NCI-H1417 treated with DMSO at 0.1 percent for 48 hours (cell line): ENCODE measurements at places on chromosomes 16 and 17.

GRCh38 chr17:62690168-62690897, 62.9 kb downstream of the MRC2 start:
- no peak for DNase-seq

DNA sequence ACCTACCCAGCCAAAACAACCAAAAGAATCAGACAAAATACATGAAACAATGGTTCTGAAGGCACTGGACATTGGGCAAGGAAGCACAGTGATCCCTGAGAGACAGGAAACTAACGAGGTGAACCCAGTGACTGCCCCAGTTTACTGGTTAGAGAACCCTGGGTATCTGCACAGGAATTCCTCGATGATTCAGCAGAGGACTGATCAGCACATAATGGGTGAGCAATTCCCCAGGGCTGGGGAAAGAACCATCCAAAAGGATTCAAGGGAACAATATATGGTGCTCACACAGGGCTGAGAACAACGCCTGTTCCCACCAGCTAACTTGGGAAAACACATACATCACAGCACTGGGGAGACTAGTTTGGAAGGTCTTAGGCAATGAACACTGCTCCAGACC, 167.2 kb downstream of the PARN start:
- DNase-seq, result no peak

DNA sequence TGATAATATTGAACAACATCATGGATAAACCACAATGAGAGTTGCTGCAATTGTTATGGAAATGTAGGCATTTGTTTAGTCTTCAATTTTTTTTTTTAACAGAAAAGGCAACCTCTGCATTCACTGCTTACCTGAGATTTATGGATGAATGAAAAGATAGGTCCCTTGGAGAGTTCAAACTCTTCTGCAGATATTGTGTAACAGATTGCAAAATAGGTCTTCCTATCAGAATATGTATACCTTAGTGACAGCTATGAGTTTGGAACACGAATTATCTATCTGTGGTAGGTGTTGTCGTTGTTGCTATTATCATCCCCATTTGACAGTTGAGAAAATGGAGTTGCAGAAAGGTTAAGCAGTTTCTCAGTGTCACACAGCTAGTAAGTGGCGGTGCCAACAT, 1.2 kb upstream of the KCNJ16 start:
- DNase-seq, result no peak

DNA sequence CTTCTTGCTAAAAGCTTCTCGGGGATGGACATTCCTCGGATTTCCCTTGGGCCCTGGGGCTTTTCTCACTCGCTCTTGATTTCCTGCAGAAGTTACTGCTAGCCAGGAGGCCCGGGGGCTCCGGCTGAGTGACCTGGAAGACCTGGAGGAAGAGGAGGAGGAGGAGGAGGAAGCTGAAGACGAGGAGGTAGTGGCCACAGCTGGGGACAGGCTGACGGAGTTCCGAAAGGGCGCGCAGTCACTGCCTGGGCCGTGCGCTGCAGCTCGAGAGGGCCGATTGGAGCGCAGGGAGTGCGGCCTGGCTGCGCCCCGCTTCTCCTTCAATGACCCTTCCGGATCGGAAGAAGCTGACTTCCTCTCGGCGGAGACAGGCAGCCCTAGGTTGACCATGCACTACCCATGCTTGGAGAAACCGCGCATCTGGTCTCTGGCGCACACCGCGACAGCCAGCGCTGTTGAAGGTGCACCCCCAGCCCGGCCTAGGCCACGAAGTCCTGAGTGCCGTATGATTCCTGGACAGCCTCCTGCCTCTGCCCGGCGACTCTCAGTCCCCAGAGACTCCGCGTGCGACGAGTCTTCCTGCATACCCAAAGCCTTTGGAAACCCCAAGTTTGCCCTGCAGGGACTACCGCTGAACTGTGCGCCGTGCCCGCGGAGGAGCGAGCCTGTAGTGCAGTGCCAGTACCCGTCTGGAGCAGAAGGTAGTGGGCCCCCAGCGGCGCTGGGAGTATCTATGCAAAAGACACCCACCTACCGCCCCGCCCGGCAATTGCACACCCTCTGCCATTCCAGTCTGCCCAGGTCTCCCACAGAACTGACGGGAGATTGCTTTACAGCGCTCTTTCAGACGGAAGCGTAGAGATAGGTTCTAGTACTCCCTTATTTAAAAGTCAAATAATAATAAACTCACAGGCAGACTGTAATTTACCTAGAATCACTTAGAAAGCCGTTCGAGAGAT, 4.9 kb downstream of the IRX6 start:
- no peak for DNase-seq

- DNase-seq, result no peak
Measured at GRCh38 chr16:20538181-20538580, 38.0 kb downstream of the ACSM2B start.

GRCh38 chr17:67514998-67515397, 137.9 kb downstream of the PITPNC1 start:
- DNase-seq, result no peak

DNA sequence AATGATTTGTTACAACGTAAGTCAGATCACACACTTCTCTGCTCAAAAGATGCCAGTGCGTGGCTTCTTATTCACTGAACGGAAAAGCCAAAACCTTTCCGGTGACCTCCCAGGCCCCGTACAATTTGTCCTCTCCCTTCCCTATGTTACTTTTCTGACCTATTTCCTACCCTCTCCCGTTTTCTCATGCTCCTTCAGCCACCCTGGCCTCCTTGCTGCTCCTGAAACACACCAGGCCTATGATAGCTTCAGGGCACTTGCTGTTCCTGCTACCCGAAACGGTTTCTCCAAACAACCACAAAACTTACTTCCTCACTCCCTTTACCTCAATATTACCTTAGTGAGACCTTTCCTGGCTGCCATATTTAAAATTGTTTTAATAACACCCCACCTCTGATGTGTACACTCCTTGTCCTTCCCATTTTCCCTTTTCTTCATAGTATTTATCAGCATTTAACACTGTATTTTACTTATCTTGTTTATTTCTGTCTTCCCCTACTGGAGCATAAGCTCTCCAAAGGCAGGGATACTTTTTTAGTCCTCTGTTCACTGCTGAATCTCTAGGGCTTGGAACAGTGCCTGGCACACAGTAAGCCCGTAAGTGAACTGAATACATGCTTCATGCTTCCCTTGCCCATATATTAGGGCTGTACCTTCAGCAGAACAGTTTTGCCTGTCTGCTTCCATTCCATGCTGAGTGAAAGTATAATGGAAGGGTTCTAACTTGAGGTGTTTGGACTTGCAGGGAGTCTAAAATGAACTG, 10.9 kb upstream of the ARL2BP start:
- DNase-seq, result no peak

DNA sequence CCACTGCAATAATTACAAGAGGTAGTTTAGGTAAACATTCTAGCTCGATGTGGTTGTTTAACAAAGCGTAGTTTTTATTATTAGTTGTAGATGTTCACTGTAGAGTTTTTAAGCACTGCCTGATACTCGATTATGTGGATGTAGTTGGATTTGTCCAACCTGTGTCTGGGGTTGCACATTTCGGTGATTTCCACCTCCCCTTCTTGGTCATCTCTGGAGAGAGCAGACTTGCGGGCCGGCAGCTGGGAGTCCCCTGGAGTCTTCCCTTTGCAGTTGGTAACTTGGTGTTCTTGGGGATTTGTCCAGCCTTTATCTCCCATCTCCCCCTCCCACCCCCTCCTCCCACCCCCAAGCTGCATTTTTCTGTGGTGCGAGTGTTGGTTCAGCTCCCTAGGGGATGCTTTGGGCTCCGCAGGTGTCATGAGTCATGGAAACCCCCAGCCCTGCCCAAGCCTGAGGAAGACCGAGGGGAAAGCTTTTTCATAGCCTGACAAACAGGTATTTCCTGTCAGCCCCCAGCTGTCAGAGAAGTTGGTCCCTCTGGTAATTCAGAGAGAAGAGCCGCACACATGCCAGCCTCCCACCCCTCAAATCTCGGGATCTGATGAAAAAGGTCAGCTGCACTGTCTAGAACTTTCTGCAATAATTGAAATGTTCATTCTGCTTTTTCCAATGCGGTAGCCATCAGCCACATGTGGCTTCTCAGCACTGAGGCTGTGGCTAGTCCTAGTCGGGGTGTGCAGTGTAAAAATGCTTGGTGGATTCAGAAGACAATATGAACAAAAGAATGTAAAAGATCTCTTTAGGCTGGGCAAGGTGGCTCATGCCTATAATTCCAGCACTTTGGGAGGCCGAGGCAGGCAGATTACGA, 50.3 kb downstream of the KSR1 start:
- DNase-seq, result no peak

DNA sequence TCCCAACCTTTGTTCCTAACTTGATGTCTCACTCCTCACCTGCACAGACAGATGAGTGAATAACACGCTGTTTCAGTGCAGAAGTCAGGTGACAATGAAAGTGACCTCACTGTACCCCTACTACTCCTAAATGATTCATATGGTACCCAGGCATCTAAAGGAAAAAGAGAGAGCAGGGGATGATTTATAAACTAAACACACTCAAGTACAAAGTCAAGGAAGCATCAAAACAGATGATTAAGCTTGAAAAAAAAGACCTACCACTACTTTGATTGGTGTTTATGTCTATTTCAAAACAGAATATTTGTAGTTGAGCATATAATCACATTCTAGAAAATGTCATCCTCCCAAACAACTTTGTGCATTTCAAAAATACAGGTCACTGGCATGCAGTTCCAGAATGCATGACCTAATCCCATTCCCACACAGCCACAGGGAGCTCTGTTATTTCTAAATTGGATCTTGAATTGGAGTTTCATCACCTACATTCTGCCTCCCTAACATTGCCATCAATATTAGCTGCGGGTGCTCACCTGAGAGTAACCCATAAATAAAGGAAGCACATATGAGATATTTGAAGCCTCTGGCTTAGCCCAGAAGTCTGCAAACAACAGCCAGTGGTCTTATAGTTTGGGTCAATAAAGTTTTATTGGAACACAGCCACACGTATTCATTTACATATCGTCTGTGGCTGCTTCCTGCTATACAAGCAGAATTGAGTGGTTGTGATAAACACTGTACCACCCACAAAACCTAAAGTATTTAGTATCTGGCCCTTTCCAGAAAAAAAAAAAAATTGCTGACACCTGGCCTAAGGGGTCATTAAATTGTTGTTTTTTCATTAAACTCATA, 14.0 kb downstream of the HS3ST3A1 start:
- no peak for DNase-seq

DNA sequence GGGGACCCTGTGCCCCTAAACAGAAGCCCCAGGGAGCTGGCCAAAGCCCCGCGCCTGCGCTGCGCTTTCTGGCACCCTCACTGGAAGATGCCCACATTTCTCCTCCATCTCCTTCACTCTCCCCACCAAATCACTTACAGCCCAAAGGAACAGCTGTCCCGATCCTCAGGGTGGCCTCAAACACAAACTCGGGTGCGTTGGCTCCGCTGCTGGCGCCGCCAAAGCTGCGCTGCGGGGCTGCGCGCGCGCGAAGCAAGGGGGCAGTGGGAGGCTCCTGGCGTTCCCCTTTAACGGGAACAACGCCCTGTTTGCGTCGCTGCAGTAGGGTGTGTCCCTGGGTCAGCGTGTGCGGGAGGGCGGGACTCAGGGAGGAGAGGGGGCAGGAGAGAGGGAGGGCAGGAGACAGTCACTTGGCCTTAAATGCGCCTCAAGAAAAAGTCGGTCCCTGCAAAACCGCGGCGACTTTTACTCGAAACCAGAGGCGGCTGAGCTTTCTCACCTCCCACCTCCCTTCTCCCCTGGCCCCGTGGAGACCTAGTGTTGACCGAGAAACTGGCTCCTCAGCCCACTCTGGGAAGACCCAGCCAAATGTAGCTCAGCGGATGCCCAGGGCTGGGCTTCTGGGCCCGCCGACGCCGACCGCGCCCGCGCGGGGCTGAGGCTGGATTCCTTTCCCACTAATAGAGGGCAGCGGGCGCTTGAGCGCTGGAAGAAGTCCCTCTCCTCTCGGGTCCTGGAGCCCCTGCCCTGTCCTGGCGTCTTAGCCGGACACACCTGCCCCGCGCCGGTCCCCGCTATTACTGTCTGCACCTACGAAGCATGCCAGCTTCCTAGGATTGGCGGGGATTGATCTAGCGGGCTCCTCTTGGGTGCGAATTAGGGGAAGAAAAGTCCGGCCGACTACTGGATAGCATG, 2.6 kb downstream of the PMP22 start:
- no peak for DNase-seq

- DNase-seq, result no peak
Measured at GRCh38 chr17:64226132-64226531, 36.9 kb downstream of the TEX2 start.

DNA sequence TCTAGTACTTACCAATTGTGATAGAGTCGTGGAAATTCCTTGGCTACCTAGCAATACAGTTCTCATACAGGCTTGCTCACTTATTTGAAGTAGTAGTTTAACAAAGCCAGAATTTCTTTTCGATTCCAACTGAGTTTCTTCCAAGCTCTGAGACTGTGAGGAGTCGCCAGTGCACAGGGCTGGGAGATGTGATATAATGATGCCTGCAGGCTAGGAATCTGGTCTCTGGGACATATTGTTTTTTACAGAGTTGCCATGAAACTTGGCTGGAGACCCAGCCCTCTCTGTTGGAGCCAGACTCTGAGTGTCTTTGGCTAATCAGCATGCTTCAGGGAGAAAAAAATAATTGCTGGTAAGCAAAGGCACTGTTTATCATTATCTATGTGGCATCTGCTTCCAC, 698.8 kb upstream of the GOT2 start:
- no peak for DNase-seq

DNA sequence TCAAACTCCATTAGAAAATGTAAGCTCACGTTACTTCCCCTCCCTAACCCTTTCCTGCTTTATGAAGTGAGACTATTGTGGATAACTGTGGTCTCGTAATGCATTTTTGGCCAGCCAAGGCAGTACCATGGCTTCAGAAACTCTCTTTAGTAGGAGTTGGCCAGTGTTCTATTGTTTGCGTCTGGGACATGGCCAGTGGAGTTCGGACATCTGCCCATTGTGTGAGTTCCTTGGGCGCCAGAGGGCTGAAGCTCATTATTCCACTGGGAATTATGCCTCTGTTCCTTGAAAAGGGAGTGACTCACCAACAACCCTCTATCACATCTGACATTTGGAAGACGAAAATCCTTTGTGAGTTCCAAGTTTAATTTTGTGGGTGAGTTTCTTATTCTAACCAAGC, 319.5 kb upstream of the SOX9 start:
- DNase-seq, result no peak

GRCh38 chr17:8985054-8985701, 19.7 kb upstream of the PIK3R5 start:
- no peak for DNase-seq

GRCh38 chr17:80594431-80595269, 50.0 kb downstream of the RPTOR start:
- no peak for DNase-seq

GRCh38 chr16:24087891-24088410, 168.2 kb upstream of the CACNG3 start:
- DNase-seq, result no peak

- DNase-seq, result peak; percentile 26
Measured at GRCh38 chr17:81142301-81143199, 22.8 kb upstream of the PVALEF start.

- DNase-seq, result no peak
Measured at GRCh38 chr17:6528557-6528956, 27.8 kb downstream of the PITPNM3 start.
